SHP77 (cell line): ENCODE measurements at places on chromosomes 2 and 18.

- no peak for DNase-seq
Observed at GRCh38 chr2:235445116-235445515, 48.7 kb upstream of the AGAP1 start.

DNA sequence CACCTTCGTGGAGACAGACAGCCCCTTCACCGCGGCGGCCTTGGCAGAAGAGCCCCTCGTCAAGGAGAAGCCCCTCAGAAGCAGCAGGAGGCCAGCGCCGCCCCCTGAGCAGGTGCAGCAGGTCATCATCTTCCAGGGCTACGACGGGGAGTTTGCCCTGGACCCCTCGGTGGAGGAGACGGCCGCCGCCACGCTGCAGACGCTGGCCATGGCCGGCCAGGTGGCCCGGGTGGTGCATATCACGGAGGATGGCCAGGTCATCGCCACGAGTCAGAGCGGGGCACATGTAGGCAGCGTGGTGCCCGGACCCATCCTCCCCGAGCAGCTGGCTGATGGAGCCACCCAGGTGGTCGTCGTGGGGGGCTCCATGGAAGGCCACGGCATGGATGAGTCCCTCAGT is 145.7 kb downstream of the PTGR3 start:
- no peak for DNase-seq

DNA sequence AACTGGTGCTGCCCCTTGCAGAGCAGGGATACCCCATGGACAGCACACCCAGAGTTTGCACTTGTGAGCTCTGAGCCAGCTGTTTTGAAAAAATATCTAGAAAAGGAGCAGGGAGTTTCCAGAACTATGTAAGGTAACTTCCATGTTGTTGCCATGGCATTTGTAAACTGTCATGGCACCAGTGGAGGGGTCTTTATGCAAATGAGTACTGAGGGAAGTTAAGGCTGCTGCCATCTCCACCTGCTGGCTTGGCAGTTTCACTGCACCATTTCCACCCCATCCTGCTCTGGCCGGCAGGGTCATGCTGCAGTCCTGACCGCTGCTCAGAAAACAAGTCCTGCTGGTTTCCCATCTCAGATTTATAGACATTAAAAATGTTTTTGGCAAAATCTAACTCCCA is 52.3 kb upstream of the SNTG2 start:
- DNase-seq: no peak

DNA sequence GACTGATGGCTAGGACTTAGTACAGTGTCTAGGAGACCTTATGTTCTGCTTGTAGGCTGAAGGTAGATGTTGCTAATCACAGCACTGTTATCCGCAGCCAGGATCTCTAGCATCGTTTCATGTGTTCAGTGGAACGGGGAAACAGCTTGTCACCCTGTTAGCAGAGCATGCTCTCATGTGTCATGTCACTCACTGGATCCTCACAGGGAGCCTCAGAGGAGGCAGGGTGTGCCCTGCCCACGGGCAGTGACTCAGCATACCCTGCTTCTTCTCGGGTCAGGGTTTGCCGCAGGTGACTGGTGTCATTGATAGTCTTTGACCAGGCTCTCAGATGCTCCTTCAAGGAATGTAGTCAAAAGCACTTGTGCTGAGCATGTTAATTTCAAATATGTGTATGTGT is 44.4 kb downstream of the RPIA start:
- DNase-seq: no peak
